ENCODE measurements at places on chromosomes 6 and 20.

- DNase-seq, result no peak
Observed at GRCh38 chr6:22825210-22825609, 255.8 kb downstream of the HDGFL1 start.

GRCh38 chr6:137867685-137868509 lies 838 bp downstream of the TNFAIP3 start:
- DNase-seq, result no peak

- no peak for DNase-seq
Observed at GRCh38 chr6:90184334-90185298, 112.0 kb downstream of the BACH2 start.

- DNase-seq, result no peak
Observed at GRCh38 chr20:48722002-48722731, 105.6 kb downstream of the PREX1 start.

- no peak for DNase-seq
Observed at GRCh38 chr20:6058684-6059295, 4.9 kb upstream of the LRRN4 start.

DNA sequence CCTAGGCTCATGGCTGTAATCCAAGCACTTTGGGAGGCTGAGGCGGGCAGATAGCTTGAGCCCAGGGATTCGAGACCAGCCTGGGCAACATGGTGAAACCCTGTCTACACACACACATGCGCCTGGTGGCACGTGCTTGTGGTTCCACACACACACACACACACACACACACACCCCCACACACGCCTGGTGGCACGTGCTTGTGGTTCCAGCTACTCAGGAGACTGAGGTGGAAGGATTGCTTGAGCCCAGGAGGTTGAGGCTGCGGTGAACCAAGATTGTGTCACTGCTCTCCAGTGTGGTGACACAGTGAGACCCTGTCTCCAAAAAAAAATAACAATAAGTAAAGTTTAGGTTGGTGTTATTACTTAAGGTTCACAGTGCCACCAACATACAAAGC lies 165.8 kb downstream of the ZFAND3 start:
- no peak for DNase-seq

DNA sequence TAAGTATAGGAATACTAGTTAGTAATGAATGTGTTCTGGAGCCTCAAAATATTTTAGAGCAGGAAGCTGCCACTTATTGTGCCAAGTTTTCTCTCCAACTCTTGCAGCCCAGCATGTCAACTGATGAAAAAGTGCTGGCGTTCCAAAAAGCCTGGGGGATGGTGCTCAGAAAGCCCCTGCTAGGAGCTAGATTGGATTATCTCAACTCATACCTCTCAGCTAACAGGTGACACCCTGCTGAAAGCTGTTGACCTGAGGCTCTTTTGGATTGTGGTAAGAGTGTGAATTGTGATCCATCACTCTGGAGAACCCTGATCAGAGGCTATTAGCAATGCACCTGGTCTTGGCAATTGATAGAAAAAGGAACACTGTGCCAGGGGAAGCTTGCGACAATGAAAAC lies 580.4 kb downstream of the EYS start:
- DNase-seq, result no peak

DNA sequence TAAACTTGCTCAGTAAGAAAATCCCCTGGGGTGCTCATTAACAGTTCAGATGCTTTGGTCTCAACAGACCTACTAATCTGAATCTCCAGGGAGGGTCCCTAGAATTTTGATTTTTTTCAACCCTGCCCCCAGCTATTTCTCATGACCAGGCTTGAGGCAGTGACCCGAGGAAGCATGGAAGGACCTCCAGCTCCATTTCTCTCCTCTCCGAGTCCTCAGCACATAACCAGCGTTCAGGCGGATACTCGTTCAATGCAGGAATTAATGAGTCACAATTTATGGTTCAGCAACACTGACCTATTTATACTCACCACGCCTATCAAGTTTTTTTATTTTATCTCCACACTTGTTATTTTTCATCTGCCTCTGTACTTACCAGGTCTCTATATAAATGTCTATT lies 369.2 kb upstream of the CDH4 start:
- DNase-seq, result no peak

DNA sequence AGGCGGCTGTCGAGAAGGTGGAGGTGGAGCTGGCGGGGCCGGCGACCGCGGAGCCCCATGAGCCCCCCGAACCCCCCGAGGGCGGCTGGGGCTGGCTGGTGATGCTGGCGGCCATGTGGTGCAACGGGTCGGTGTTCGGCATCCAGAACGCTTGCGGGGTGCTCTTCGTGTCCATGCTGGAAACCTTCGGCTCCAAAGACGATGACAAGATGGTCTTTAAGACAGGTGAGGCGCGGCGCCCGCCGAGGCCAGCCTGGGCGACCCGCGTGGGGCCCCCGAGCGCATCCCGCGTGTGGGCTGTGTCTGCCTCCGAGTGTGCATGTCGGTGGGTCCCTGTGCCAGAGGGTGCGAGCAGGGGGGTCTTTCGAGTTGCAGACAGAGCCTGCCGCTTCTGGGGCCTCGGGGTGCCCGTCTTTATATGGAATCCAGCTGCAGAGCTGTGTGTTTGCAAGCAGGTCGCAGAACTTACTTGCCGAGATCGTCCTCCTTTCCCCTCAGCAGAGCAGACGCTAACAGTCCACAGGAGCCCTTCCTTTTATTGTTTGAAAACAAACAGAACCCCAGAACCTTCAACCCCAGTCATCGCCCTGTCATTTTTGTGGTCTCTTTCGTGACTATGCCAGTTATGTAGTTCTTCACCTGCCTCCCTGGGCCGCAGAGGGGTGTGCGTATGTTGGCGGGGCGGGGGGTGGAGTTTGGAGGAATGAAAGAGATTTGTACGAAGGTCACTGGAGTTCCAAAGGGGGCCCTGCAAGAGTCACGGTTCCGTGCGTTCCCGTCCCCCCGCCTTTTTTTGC lies 766 bp downstream of the SLC16A10 start:
- DNase-seq, result peak; percentile 22

Measured in stimulated activated CD8-positive, alpha-beta memory T cell treated with anti-CD3 and anti-CD28 coated beads, Interleukin-4, amount 100 ng/mL, for 1 hour (primary cell).